Pons (tissue), 1 donor: ENCODE measurements at places on chromosomes 4 and X.

DNA sequence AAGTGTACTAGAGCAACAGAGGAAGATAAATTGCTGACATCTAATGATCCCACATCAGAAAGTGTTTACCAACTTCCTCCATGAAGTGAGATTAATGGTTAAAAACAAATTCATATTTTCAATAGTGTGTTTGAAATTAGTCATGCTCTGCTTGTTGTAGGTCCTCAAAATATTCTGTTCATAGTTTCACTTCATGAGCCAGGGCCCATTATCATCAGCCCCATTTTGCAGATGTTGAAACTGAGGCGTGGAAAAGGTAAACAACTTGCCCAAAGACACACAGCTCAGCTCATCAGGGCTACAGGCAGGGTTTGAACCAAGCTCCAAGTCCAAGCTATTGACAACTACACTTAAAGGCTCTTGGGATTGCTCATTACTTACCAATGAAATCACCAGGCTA is 103.5 kb upstream of the PPARGC1A start:
- no peak for DNase-seq

DNA sequence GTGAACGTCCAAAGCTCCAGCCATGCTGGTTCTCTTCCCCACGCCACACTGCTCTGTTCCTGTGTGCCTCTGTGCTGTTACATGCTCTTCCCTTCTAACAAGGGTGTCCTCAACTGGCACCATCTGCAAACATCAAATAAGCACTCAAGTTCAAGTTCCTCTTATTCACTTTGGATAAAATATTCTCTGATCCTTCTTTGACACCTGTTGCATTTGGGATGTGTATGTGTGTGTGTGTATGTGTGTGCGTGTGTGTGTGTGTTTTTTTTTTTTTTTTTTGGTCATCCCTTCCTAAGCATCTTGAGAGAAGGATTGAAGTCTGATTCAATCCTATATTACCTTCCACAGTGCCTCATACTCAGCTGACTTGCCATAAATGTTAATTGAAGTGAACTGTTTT is 204.0 kb upstream of the ANXA3 start:
- DNase-seq, result no peak

GRCh38 chr4:118950929-118951570 is 62.4 kb downstream of the SYNPO2 start:
- DNase-seq, result no peak

- no peak for DNase-seq
Observed at GRCh38 chr4:76659103-76659490, 224.1 kb downstream of the SHROOM3 start.

GRCh38 chr4:73885574-73886267 is 16.5 kb downstream of the CXCL1 start:
- no peak for DNase-seq

DNA sequence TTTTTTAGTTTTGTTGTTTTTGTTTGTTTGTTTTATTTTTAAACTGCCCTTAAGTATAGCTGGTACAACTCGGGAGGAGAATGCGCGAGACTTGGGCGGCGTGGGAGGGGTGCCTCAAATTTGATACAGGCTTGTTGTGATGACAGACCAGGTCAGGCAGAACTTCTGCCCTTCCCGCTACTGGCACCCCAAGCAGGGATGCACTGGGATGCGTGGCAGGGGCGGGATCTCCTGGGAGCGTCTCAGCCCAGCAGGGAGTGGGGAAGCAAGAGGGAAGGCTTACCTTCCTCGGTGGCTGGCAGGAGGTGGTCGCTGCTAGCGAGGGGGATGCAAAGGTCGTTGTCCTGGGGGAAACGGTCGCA is 851 bp downstream of the SFRP2 start:
- DNase-seq, result no peak

DNA sequence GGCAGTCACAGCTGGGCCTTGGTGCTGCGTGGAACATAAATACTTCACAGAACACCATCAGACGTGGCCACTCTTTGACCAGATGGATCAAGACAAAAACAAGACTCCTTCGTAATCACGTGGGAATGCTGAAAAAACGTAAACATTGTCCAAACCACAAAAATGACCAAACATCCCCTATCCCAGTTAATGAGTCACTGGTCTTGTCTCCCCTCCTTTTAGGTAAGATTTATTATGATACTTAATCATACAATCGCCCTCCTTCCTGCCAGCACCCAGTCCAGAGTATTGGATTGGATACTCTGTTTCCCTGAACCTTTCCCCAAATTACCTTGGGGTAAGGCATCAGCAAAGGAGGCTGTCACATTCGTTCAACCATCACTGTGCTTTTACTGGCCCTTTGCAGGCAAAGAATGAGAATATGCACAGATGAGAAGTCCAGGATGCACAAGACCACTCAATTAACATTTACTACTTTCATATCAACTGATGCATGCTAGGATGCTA is 601 bp upstream of the TCEANC start:
- no peak for DNase-seq
